T-cell (primary cell): ENCODE measurements at places on chromosomes 5 and 9. TPM values are rescaled to one million over a fixed set of nuclear protein-coding genes. Genes with fewer than 3 reads are reported as not detected.

DNA sequence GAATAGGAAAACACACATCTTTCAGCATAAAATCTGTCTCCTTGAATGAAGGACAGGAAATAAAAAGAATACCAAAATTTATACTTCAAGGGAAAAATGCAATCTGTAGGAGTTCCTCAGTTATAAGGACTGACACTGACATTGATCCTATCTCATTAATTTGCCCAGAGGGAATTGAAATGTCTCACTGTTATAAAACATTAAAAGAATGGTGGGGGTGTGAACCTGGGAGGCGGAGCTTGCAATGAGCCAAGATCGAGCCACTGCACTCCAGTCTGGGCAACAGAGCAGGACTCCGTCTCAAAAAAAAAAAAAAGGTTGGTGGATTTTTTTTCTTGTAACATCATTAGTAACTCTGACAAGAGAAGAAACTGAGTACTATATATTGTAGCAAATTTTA lies 60.8 kb downstream of the TTLL11 start:
- H3K36me3 ChIP-seq, result no peaks in the 10 kb centered on the region
- no peaks in the 10 kb centered on the region for H3K4me1 ChIP-seq
- DNase-seq, result no peak
- H3K27ac ChIP-seq, result no peak overlapping the region
- H3K4me3 ChIP-seq, result no peak overlapping the region
- no peaks in the 10 kb centered on the region for H3K27me3 ChIP-seq

The TBC1D2 gene
- 10.7 TPM for total RNA-seq

The COL15A1 gene
- not detected for total RNA-seq

DNA sequence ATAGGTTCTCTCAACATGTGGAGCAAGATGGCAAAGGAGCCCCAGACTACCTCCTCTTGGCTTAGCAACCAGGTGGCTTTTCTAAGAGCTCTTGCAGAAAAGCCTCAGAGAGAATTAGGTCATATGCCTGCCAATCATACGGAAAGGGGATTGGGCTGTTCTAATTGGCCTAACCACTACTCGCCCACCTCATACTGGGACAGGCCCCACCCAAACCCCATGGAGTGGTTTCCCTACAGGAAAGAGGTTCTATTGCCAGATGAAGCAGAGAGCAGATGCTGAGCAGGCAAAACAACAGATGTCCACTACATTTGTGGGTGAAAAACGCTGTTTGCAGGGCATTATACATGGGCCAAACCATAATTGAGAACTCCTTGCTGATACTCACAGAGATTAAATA lies 29.0 kb downstream of the ABLIM3 start:
- no peak for DNase-seq
- H3K27ac ChIP-seq, result no peak overlapping the region
- peaks cover 14% of the 10 kb centered on the region for H3K27me3 ChIP-seq
- no peaks in the 10 kb centered on the region for H3K36me3 ChIP-seq
- H3K4me3 ChIP-seq, result no peak overlapping the region
- no peaks in the 10 kb centered on the region for H3K4me1 ChIP-seq

- no peak overlapping the region for H3K4me3 ChIP-seq
- no peaks in the 10 kb centered on the region for H3K27me3 ChIP-seq
- H3K4me1 ChIP-seq, result no peaks in the 10 kb centered on the region
- H3K36me3 ChIP-seq, result no peaks in the 10 kb centered on the region
- no peak for DNase-seq
- no peak overlapping the region for H3K27ac ChIP-seq
These were observed 195.0 kb downstream of the ARHGEF28 start for GRCh38 chr5:73821003-73821402.

The CCL27 gene
- not detected for total RNA-seq

GRCh38 chr9:113677057-113677456 lies 199.1 kb upstream of the ZNF618 start:
- no peaks in the 10 kb centered on the region for H3K27me3 ChIP-seq
- no peaks in the 10 kb centered on the region for H3K36me3 ChIP-seq
- no peaks in the 10 kb centered on the region for H3K4me1 ChIP-seq
- H3K4me3 ChIP-seq, result no peak overlapping the region

The UAP1L1 gene
- 14.5 TPM for total RNA-seq

The SREK1IP1 gene
- 21.1 TPM for total RNA-seq

DNA sequence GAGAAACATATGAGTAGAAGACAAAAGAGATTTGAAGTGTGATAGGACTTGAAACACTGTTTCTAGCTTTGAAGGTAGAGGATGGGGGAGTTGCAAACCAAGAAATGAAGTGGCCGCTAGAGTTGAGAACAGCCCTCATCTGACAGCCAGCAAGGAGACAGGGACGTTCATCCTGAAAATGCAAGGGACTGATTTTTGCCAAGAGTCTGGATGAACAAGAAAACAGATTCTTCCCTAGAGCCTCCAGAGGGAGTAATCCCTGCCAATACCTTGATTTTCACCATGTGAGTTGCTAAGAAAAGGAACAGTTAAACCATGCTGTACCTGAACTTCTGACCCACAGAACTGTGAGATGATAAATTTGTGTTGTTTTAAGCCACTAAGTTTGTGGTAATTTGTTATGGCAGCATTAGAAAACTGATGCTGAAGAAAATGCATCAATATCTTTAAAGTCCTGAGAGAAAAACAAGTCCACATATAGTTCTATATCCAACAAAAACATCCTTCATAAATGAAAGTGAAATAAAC lies 154.0 kb upstream of the ADAMTSL1 start:
- DNase-seq, result no peak
- no peaks in the 10 kb centered on the region for H3K4me1 ChIP-seq

DNA sequence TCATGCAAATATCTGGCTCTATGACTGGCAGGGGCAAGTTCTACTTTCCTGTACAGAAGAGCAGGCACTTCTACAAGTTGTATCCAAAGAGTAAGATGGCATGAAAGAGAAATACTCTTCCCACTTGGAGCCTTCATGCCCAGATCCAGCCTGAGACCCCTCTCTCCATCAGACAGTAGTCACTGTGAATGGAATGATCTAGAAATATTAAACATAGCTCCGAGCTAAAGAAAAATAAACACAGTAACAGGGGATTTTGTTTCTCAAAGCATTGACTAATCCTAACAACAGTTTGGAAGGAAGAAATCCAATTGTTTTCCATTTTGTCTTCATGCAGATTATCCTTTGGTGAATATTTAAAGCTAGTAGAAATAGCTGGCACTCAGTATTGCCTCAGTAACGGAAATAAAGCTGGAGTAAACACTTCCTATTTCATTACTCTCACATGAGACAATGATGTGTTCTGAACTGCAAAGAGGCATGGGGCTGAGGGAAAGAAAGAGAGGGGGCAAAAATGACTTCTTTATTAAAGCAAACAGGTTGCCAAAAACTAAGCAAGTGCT lies 100.0 kb downstream of the SEMA5A start:
- no peak overlapping the region for H3K27ac ChIP-seq
- H3K27me3 ChIP-seq, result no peaks in the 10 kb centered on the region
- H3K4me3 ChIP-seq, result no peak overlapping the region
- no peak for DNase-seq
- no peaks in the 10 kb centered on the region for H3K36me3 ChIP-seq

DNA sequence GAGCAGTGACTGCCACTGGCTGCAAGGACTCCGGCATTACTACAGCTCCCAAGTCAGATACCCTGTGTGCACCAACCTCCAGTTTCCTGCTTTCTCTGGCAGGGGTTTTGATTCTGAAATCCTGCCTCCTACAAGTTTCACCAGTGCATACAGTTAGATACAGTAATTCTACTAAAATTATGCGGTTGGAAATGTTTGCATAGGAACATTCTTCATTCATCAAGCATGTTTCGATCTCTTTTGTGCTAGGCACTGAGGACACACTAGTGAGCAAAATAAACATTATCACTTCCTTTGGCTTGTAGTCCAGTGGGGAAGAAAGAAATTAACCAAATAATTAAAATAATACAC lies 152.2 kb downstream of the TMEM167A start:
- H3K4me1 ChIP-seq, result no peaks in the 10 kb centered on the region
- no peak for DNase-seq
- no peak overlapping the region for H3K27ac ChIP-seq
- H3K27me3 ChIP-seq, result no peaks in the 10 kb centered on the region
- no peak overlapping the region for H3K4me3 ChIP-seq
- H3K36me3 ChIP-seq, result no peaks in the 10 kb centered on the region

DNA sequence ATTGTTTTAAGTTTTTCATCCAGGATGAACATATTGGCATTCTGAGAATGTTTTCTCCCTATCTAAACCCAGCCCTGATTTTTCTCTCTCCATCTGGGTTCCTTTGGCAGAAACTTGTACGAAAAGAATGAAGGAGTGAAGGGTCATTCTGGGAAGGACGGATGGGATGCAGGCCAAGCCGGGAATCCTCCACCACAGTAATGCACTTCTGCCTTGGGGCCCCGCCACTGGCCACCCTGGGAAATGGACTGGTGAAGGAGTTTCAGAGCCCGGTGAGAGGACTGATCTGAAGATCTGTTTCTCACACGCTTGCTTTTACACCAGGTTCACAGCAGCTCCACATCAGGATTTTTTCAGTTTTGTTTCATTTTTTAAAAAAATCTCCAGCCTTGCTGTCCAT lies 554.8 kb downstream of the BNC2 start:
- DNase-seq, result no peak
- H3K27ac ChIP-seq, result no peak overlapping the region
- H3K4me1 ChIP-seq, result no peaks in the 10 kb centered on the region
- H3K36me3 ChIP-seq, result no peaks in the 10 kb centered on the region
- no peak overlapping the region for H3K4me3 ChIP-seq
- H3K27me3 ChIP-seq, result no peaks in the 10 kb centered on the region

The GPR151 gene
- total RNA-seq, result not detected

DNA sequence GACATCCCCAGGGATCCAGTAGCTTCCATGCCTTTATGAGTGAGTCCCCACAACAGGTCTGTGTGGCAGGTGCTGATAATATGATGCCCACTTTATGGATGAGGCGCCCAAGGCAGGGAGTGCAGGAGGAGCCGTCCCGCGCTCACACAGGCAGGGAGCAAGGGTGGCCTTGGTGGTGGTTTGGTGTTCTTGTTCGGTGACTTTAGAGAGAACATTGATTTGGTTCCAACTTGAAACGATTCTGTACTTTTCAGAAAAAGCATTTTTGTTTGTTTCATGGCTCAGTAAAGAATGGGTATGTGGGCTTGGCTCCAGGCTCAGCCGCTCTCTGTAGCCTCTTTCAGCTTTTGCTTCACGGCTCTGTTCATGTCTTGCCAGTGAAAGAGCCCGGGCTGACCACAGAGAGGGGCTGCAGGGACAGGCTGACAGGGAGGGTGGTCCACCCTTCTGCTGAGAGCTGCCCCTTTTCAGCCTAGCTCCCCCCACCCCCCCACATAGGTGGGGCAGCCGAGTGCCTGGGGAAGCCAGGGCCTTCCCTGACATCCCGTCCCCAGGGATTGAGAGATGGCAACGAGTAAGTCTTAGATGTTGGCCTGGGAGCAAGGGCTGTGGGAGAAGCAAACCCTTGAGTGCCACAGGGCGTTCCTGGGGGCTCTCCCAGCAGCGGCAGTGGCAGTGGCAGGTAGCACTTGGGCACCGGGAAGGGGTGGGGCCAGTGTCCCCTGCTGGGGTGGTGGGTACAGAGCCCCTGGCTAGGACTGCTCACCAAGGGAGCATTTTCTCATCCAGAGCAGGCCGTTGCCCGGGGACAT lies 28.0 kb downstream of the NCS1 start:
- H3K36me3 ChIP-seq, result no peaks in the 10 kb centered on the region
- no peak overlapping the region for H3K27ac ChIP-seq
- H3K4me1 ChIP-seq, result no peaks in the 10 kb centered on the region
- no peak for DNase-seq
- H3K27me3 ChIP-seq, result no peaks in the 10 kb centered on the region

The ACOT12 gene
- not detected for total RNA-seq

The HK3 gene
- 0.85 TPM for total RNA-seq

DNA sequence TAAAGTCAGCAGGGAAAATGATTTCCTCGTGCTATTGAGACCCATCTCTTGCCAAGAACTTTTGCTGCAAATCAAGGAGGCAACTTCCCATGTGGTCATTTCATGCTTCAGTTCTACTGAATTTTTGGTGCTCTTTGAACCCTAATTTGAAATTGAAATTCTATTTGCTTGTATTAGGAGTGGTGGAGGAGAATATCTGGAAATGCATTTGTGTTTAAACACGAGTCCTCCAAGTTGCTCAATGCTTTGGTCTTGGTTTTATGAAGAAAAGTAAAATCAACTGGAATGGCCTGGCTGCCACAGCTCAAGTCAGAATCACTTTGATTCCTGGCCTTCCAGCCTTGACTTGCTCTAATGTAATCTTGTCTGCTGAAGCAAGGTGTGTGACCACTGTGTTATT lies 613.2 kb downstream of the TLE1 start:
- H3K27ac ChIP-seq, result no peak overlapping the region
- no peaks in the 10 kb centered on the region for H3K36me3 ChIP-seq
- DNase-seq, result no peak
- H3K4me3 ChIP-seq, result no peak overlapping the region

The PCDHB14 gene
- not detected for total RNA-seq

- DNase-seq, result no peak
- H3K27ac ChIP-seq, result no peak overlapping the region
- no peaks in the 10 kb centered on the region for H3K4me1 ChIP-seq
- no peaks in the 10 kb centered on the region for H3K36me3 ChIP-seq
These were observed 200.1 kb downstream of the GADD45G start for GRCh38 chr9:89804766-89805531.

The RFX3 gene
- total RNA-seq, result 32.2 TPM

The PCDHAC1 gene
- total RNA-seq, result not detected

DNA sequence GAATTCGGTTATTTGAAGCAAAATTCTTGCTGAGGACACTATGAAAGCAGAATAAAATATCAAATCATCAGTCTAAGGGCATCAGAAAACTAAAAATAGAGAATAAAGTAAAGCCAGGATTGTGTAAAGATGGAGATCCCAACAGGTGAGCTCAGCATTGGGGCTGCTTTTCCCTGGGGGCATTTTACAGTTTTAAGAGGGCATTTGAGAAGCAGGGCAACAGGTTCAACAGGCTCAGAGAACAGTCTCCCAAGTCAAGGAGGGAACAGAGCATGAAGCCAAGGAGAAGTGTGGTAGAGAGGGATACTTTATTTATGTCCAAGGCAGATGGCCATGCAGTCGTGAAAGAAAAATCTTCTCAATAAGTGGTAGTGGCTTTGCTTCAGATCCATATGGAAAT lies 145.4 kb downstream of the SYK start:
- H3K36me3 ChIP-seq, result no peaks in the 10 kb centered on the region
- no peaks in the 10 kb centered on the region for H3K27me3 ChIP-seq
- H3K27ac ChIP-seq, result no peak overlapping the region
- no peaks in the 10 kb centered on the region for H3K4me1 ChIP-seq
